ENCODE measurements at places on chromosomes 3 and 15.
A peak's percentile ranks its signal among the peaks of the same experiment; 100 is the strongest.

GRCh38 chr15:72339777-72340177 lies 19.8 kb upstream of the CELF6 start:
- peak; percentile 96 for DNase-seq

DNA sequence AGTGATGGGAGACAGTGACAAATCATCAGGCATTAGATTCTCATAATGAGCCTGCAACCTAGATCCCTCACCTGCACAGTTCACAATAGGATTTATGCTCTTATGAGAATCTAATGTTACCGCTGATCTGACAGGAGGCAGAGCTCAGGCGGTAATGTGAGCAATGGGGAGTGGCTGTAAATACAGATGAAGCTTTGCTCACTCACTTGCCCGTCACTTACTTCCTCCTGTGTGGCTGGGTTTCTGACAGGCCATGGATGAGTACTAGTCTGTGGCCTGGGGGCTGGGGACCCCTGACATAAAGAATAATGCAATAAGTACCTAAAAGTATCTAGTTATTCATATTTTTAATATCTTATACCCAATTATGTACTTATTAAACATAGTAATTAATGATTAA lies 15.6 kb downstream of the IQCB1 start:
- DNase-seq: no peak

DNA sequence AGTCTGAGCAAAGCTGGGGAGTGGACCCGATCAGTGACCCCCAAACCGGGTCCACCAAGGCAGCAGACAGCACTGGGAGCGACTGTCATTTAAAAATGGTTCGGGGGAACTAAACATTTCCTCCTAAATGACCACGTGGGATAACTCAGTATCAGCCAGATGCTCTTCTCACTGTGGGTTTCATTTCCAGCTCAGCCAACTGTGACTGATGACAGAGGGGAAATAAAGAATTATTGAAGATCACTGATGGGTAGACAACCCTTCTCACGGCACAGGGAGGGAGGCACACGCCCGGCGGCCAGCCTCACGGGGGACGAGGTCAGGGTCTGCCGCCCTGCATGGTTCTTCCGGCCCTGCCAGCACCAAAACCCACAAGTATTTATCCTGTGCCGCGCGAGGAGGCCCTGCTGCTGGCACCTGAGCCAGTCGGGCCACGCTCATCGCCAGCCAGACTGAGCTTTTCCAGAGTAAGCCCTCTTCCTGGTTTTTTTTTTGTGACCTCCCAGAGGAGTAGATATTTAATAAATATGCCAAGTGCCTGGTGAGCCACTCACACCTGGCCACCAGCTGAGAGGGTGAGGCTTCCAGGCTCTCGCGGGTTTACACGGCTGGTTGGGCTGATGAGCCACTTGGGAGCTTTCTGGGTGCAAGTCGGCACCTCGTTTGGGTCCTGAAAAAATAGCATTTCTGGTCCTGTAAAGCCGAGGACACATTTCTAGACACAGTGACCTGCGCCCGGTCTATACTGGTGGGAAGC lies 6.2 kb downstream of the MELTF start:
- DNase-seq: no peak

DNA sequence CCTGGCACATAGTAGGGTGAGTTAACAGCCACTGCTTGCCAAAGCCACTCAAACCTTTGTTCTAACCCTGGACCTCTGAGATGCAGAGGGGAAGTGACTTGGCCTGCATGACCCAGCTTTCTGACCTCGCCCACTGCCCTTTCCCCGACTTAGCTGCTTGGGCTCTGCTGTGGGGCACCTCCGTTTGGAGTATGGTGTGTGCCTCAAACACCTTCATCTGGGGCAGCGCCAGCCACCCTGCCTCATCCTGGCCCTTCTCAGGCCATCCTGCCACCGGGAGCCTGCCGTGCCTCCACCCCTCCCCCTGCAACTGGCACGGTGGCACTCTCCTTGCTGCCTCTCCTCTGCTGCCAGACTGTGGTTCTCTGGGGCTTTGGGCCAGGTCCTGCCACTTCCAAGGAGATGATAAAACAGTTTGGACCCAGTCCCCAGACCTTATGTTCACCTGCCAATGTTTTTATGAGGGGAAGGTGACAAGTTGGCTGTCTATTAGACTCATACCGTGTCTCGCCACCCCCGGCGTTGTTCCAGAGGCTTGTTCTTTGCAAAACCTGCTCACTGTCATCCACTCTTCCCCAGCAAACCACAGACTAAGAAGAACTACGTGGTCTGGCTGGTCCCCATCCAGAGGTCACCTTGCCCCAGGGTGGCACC lies 32.2 kb downstream of the SLC6A6 start:
- no peak for DNase-seq

DNA sequence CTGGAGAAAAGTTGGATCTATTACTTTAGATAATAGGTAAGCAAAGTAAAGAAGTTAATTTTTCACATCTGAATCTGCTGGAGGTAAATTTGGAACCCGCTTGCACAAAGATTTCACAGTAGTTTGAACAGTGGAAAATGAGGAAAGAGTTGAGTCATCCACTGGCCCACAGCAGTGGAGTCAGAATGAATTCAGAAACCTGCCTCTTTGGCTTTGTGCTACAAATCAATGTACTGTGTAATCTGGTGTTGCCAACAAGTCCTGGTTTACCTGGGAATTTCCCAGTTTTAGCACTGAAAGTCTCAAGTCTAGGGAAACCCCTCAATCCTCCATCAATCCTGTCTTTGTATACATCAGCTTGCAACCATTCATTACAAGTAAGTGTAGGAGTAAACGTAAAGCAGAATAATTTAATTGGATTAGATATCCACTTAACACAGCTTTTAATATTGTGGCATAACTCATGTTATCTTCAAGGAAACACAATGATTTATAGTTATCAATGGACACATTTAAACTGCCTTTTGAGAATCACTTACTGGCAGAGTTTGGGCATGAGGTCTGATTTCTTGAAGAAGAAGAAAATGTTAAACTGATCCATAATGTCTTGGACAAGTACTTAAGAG lies 100.6 kb downstream of the DCLK3 start:
- DNase-seq: peak; percentile 46

DNA sequence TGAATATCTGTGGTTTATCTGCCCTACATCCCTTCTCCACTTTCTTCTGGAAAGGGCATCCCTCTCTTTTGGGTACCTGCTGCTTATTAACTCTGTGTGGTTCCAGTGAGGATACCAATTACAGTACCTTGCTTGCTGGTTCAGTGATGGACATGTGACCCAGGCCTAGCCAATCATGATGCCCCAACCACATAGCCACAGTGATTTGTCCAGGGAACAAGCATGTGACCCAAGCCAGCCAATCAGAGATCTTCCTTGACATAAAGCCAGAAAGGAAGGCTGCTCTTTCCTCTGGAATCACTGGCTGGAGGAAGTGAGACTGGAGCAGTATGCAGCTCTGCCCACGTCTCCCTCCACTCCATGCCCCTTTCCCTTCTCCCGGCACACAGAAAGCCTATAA lies 10.9 kb upstream of the TMEM158 start:
- DNase-seq: no peak

- no peak for DNase-seq
Measured at GRCh38 chr3:179476215-179476614, 24.9 kb upstream of the GNB4 start.

DNA sequence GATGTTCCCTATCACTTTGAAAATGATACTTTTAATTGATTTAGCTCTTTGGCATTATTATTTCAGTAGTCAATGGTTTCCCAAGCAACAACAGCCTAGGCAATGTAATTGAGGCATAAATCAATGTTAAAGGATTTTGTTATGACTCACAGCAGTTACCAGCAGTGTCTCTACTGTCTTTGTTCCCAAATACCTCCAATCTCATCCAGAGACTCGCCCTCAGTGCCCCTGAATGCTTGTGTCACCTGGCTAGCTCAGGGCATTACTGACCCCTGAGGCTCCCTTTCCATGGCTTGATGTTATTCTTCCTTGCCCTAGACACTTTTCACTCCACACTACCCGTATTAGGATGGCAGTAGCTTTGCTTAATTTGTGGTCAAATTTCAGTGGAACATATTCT lies 227.2 kb downstream of the SQOR start:
- DNase-seq: no peak

DNA sequence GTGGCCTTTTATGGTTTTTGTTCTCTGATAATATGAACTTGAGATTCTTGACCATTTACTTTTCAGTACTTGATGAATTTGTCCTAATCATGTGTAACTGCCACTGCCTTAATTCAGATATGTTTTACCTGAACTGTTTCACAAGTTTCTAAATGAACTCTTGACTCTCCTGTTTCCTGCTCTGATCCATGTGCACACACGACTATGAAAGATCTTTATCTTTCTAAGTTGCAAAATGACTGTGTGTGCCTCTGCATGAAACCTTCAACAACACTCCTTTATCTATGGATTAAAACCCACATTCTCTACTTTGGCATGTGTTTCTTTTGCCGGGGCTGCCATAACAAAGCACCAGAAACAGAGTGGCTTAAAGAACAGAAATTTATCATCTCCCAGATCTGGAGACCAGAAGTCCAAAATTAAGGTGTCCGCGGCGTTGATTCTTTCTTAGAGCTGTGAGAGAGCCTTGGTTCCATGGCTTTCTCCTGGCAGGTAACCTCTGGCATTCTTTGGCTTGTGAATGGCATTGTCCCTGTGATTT lies 275.0 kb downstream of the ADAMTSL3 start:
- no peak for DNase-seq

GRCh38 chr3:43361077-43361476 lies 74.7 kb downstream of the SNRK start:
- DNase-seq: no peak

- no peak for DNase-seq
Measured at GRCh38 chr15:77001351-77001750, 6.4 kb downstream of the PSTPIP1 start.

All from fibroblast of skin of abdomen (primary cell).